ENCODE measurements at places on chromosomes 3 and 15.

- DNase-seq = no peak
Measured at GRCh38 chr3:182808041-182808770, 14.9 kb downstream of the ATP11B start.

DNA sequence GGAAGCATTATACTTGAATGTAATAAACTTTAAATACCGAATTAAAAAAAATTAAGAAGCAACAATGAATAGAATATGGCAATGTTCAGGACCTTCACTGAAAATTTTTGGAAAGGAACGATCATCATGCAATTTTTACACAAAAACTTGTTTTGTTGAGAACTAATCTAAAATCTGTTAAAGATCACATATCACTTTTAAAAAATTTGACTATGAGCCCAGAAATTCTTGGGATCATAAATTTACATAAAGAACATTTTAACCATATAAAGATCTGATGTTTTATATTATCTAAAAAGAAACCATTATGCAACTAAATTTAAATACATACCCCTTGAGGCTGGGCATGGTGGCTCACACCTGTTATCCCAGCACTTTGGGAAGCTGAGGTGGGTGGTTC lies 76.2 kb upstream of the MELTF start:
- DNase-seq = no peak

- peak; percentile 77 for DNase-seq
Measured at GRCh38 chr15:73560501-73561117, 72.6 kb downstream of the NPTN start.

DNA sequence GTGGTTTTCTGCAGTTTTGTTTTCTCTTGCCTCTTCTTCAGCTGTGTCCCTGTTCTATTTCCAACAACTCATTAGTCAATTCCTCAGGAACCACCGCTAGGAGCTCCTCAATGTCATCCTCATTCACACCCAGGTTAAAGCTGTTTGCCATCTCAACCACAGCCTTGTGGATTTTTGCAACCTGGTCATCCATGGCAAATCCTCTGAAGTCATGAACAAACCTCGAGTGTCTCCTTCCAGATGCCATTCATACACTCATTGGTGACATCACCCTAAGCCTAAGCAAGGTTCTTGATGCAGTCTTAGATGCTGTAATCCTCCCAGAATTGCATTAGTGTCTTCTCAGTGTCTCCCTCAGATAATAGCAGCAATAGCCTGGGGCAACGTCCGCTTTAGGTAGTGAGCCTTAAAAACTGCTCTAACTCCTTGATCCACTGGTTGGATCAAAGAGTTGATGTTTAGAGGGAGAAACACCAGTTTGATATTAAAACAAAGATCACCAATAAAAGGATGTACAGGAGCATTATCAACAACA lies 31.5 kb upstream of the ZNF502 start:
- no peak for DNase-seq

GRCh38 chr3:94612631-94613030 lies 549.8 kb downstream of the NSUN3 start:
- no peak for DNase-seq

DNA sequence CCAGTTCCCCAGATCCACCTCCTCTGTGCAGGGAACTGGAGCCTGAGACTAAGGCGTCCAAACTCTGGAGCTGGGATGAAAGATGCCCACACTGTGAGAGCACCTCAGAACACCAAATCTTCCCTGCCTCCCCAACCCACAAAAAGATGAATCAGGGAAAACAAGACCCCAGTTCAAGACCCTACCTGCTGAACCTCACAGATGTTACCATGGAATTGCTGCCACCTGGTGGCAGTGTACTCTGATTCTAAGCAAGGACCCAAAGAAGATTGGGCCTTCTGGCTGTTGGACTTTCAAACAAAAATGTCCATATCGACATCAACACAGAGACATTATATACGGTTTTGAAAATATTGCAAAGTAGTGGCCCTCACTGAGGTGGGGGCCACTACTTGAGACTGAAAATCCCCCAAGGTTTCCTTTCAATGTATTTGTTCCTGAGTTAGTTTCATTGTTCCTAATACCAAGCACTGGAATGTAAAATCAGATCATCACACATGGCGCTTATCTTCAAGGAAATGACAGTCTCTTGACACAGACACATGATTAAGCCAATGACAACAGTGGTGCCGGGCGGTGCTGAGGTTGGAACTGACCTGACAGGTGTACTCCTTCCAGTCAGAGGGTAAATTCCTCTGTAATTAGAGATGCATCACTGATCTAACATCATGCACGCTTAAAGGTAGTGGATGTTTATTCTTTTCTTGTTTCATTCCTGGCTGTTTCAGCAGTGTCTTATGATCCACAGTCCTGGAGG lies 67.6 kb downstream of the SLC6A11 start:
- DNase-seq = no peak

DNA sequence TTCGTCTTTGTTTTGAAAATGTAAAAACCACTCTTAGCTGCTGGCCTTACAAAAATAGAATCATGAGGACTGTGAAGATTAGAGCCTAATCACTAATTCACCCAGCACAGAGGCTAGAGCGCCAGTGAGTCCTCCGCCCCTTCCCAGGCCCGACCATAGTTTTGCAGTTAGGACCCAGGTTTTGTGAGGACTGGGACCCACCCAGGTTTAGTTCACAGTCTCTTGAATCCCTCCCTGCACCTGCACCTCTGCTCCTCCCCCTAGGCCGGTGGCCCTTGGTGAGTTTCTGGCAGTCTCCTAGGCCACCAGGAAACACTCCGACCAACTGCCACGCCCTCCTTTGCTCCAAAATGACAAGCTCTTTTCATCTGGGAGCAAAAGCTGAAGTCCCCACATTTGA lies 136.0 kb upstream of the CCDC54 start:
- DNase-seq = peak; percentile 69

GRCh38 chr3:98746882-98747281 lies 16.3 kb upstream of the ST3GAL6 start:
- DNase-seq = no peak

DNA sequence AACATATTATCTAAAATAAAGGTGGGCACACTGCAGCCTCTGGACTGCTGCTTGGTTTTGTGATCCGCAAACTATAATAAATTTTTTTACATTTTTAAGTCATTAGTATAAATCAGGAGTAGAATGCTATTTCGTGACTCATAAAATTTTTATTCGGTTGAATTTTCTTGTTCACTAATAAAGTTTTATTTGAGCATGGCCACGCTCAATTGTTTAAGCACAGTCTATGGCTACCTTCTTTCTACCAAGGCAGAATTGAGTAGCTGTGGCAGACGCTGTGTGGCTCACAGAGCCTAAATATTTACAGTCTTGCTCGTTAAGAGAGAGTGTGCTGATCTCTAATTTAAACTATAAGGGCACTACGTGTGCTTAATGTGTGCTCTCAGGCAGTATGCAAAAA lies 28.9 kb downstream of the ROBO2 start:
- DNase-seq = no peak

- DNase-seq = no peak
Measured at GRCh38 chr15:77312523-77312922, 107.4 kb downstream of the PEAK1 start.

DNA sequence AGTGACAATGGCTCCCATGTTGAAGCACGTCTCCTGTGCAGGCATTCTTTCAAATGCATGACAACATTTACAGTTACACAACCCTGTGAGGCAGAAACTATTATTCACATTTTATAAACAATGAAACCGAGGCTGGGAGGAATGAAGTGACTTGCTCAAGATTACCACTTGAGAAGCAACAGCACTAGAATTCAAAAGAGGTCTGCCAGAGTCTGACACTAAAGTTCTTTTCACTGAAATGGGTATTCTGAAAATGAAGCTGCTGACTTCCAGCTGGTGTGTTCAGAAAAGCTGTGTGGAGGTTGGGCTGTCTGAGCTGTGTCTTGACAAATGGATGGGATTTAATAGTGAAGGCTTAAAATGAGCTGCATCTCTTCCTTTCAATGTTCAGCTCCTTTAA lies 104.4 kb downstream of the THSD4 start:
- no peak for DNase-seq

GRCh38 chr3:47573190-47574172 lies 5.2 kb downstream of the CSPG5 start:
- no peak for DNase-seq

GRCh38 chr15:59812889-59813288 lies 123.8 kb upstream of the BNIP2 start:
- DNase-seq = no peak

DNA sequence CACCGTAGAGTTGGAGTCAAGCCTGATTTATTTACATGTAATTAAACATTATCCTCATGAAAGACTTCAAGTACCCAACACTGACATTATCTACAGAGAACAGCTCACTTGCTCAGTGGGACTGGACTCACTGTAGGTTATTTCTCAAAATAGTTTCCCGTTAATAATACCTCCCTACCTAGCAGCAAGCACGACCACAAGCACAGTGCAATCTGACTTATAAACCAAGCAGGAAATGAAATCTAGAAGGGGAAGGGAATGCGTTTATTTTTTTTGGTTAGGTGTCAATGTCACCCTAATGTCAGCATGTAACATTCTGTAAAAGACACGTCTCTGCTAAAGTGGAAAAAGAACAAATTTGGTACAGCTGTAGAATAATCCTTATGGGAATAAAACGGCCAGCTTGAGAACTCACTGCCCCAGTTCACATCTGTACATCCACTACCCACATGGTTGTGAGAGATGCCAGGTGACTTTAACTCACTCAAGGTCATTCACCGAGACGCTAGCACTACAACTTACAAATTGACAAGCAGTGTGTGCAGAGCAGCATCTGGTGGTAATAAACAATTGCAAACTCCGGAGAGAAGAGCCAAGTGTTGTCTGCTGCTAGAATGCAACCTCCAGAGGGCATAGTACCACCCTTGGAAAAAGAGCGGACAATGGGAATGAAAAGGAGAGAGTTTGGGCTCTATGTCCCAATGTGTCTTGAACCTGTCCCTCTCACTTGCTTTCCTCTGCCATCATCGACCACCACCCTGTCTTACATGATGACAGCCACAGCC lies 242.5 kb downstream of the CADPS start:
- peak; percentile 10 for DNase-seq

- DNase-seq = no peak
Measured at GRCh38 chr3:40939030-40939740, 260.1 kb upstream of the CTNNB1 start.

Data from SW 1271 (cell line).